ENCODE measurements at places on chromosomes 7 and 10.

DNA sequence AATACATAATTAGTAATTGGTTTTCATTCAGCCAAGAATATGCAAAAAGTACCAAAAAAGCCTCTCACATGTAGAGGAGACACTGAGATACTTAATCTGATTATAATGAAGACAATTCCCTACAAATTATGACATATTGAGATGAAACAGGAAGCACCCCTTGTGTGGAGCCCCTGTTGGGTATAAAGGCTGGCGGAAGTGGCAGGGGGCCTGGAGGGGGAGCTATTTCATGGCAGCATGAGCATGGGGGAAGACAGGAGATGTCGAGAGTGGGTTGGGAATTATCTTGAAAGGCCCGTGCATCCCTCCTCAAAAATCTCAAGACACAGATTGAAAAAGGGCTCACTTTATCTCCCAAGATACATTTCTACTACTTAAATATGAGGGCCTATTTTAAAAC, 96.9 kb downstream of the PIP4K2A start:
- DNase-seq, result no peak

GRCh38 chr10:70858759-70859158, 29.6 kb downstream of the PCBD1 start:
- no peak for DNase-seq

DNA sequence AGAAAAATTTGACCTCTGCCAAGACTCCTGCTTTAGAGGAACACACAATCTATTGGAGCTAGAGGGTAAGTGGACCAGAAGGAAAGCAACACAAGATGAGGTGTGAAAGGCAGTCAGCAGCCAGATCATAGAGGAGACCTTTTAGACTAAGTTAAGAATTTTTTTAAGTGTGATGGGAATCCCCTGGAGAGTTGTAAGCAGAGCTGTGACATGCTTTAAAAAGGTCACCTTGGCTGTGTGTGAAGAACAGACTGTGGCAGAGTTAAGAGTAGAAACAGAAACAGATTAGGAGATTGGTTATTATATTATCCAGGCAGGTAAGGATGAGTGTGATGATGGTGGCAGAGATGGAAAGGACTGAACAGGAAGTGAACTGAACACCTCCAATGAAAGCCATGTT, 23.5 kb downstream of the CPEB3 start:
- no peak for DNase-seq

- DNase-seq, result no peak
These were observed 234.3 kb upstream of the MBL2 start for GRCh38 chr10:53006663-53007526.

Data from hepatic stellate cell (primary cell).